ENCODE measurements at places on chromosomes 5 and 9.

DNA sequence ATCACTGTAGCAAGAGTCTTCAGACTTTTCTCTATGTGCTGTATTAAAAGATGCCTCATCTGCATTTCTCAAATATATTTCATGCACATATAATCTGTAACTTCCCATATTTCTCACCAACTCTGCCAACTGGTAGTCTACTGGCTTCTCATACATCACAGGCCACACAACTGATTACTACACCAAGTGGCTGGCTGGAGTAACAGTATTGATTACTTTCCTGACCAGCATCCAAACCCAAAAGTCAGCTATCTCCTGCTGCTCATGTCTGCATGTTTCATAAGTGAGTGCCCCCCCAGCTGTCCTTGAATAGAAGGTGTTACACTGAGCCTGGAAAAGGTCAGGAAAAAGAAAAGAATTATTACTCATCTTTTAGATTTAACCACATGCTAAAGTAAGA lies 17.4 kb downstream of the ERCC8 start:
- DNase-seq, result no peak

GRCh38 chr5:15528476-15528875 lies 28.5 kb downstream of the FBXL7 start:
- no peak for DNase-seq

DNA sequence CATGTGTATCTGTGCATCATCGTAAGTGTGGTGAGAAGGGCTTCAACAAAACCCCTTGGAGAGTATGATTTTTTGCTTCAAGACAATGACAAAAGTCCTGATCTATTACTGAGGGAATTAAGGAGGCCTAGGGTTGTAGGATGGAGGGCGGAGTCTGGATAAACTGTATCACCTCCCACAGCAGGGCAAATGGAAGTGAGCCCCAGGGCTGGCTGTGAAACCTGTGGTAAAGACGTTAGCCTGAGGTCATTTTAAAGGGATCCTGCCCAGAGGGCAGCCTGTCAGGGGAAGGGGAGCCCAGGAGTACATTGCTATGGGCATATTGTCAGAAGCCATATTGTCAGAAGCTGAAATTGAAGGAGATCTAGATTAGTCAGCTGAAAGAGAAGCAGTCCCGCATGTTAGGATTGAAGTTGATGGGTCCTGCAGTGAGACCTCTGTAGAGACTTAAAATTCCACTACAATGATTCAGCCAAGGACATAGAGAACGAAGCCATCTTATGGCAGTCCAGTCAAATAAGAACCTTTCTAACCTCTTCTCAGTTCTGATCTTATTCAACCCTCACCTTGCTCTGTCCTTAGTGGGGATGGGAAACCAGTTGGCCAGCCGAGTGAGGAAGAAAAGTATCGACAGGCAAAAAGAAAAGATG lies 26.9 kb downstream of the ADGRV1 start:
- DNase-seq, result no peak

DNA sequence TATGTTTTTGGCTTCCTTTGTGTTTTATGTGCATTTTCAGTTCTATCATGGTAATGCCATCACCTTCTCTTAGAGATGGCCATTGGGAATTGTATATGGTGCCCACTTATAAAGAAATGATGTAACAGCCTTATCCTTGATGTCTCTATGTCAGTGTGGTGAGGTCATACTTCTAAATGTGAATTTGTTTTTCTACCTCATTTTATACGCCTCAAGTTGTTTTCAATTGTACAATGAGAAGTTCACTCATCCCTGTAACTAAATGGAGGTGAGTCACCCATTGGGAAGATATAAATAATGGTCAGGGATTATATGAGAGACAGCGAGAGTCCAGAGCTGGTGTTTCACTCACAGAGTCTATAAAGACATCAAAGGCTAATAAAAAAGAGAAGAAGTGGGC lies 402.4 kb downstream of the AGTPBP1 start:
- no peak for DNase-seq

DNA sequence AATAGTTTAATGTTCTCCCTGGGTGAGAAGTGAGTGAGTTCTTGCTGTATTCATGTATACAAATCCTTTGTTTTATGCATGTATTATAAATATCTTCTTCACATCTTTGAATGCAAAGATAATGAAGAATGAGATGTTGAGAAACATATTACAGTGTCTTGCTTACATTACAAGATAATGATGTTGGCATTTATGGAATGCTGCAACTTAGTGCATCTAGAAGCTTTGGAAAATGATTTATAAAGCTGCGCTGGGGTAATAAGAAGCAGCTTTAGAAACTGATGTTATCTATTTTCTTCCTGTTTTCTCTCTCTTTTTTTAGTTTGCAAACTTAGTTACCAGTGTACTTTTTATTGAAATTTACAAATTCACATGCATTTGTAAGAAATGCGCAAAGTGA lies 673.4 kb downstream of the KCTD16 start:
- no peak for DNase-seq
